ENCODE measurements at places on chromosomes 11 and 22. TPM values are rescaled to one million over a fixed set of nuclear protein-coding genes. Genes with fewer than 3 reads are reported as not detected.

The POTEH gene
- total RNA-seq: not detected

DNA sequence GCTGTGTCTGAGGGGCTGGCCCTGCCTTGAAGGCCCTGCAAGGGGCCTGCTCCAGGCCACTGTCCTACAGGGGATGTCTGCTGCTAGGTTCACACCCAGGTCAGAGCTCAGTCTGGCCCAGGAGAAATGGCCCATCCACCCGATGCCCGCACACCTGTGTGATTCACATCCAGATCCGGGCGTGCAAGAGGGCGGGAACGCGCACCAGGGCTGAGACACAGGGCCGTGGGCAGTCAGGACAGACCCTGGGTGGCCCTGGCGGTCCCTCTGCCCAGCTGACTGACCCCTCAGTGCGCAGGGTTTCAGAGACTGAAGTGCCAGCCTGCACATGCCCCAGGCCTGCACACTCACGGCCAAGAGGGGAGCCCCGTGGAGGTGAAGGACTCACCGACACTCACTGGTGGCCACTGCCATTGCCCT is 7.4 kb downstream of the TOLLIP start:
- no peak overlapping the region for H3K4me3 ChIP-seq
- H3K36me3 ChIP-seq: 0 out of 2 replicates have a peak, but pooled peaks cover 1% of the 10 kb centered on the region
- H3K27ac ChIP-seq: no peak overlapping the region
- DNase-seq: no peak

GRCh38 chr11:67700548-67701262 is 26.3 kb upstream of the ALDH3B2 start:
- no peak overlapping the region for H3K4me3 ChIP-seq
- no peak for DNase-seq
- H3K27ac ChIP-seq: no peak overlapping the region
- H3K36me3 ChIP-seq: no peaks in the 10 kb centered on the region

DNA sequence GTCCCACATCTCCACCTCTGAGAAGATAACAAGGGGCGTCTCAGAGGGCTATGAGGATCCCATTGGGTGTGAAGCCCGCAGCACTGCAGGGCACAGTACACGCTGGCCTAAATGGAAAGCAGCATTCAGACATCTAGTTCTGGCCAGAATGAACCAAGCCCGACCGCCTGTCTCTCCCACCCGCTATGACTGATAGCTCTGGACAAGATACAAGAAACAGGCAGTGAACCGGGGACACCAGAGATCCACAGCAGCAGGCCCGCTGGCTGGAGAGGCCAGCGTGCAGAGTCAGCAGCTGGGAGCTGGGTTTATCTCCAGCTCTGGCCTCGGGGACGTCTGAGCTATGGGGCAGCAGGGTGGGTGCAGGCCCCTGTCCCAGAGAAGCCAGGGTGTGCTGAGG is 9.6 kb downstream of the CERK start:
- DNase-seq: no peak
- no peak overlapping the region for H3K27ac ChIP-seq
- H3K36me3 ChIP-seq: no peaks in the 10 kb centered on the region
- no peak overlapping the region for H3K4me3 ChIP-seq

GRCh38 chr11:18834754-18835466 is 43.3 kb upstream of the PTPN5 start:
- no peaks in the 10 kb centered on the region for H3K27me3 ChIP-seq
- H3K4me1 ChIP-seq: no peaks in the 10 kb centered on the region
- no peak for DNase-seq

GRCh38 chr22:32999039-32999815 is 59.0 kb downstream of the SYN3 start:
- no peak overlapping the region for H3K4me3 ChIP-seq
- H3K27me3 ChIP-seq: no peaks in the 10 kb centered on the region
- no peak for DNase-seq
- H3K36me3 ChIP-seq: no peaks in the 10 kb centered on the region

The OR51G1 gene
- not detected for total RNA-seq

DNA sequence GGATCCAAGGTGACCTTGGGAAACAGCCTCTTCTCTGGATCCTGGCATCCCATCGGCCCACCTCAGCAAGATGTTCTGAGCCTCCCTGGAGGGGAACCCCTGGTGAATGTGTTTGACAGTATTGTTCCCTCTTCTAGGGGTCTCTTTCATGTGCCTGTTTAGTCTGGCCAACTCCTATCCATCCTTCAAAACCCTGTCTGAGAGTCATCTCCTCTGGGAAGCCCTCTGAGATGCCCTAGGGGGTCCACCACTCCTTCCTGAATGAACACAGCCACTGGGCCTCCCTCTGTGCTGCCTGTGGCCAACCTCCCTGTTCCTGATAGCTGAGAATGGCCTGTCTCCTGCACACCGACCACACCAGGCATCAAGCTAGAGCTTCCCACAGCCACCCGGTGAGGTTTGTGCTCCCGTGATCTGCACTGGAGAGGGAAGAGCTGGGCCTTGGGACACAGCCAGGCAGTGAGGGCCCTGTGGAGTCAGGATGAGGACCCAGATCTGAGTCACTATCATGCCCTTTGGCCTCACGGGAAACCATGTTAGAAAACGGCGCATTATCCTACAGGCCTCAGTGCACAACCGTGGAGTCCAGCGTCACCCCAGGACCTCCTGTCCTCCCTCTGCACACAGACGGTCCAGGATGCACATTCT is 8.8 kb downstream of the WNT7B start:
- no peak overlapping the region for H3K4me3 ChIP-seq
- H3K4me1 ChIP-seq: no peaks in the 10 kb centered on the region
- H3K27ac ChIP-seq: no peak overlapping the region

The OR1S1 gene
- not detected for total RNA-seq

DNA sequence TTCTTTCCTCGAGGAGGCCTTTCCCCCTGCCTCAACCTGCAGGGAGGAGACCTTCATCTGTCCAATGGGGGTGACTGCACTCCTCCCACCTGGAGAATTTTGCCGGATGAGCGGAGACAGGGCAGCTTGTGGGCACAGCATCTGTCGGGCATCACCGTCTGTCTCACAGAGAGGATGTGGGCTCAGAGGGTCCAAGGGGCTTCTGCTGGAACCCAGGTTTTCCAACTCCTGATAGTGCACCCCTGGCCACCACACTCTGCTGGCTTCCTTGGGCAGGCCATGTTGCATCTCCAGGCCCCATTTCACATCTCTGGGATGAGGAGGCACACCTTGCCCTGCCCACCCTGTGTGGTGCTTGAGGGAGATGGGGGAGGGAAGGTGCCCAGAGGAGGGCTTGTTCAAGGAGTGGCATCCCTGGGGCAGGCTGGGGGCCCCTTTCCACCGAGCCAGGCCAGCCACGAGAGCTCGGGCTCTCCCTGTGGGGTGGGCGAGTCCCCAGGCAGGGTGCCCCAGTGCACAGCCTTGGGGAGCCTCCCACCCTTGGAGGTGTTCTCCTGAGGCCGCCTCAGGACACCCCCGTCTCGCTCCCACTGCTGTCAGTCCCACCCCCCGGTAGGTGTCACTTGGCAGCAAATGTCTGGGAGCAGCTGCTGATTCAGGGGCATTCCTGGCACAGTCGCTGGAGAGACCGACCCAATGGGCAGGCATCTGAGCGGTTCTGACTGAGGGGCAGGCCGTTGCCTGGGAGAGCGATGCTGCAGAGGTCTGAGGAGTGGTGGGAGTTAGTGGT is 84.2 kb downstream of the MORC2 start:
- peaks cover 16% of the 10 kb centered on the region for H3K4me1 ChIP-seq
- H3K36me3 ChIP-seq: no peaks in the 10 kb centered on the region
- H3K27ac ChIP-seq: no peak overlapping the region
- H3K27me3 ChIP-seq: no peaks in the 10 kb centered on the region

GRCh38 chr11:14673824-14674405 is 30.3 kb downstream of the PDE3B start:
- peaks cover 20% of the 10 kb centered on the region for H3K4me1 ChIP-seq
- no peak overlapping the region for H3K27ac ChIP-seq
- no peaks in the 10 kb centered on the region for H3K27me3 ChIP-seq
- H3K4me3 ChIP-seq: no peak overlapping the region

DNA sequence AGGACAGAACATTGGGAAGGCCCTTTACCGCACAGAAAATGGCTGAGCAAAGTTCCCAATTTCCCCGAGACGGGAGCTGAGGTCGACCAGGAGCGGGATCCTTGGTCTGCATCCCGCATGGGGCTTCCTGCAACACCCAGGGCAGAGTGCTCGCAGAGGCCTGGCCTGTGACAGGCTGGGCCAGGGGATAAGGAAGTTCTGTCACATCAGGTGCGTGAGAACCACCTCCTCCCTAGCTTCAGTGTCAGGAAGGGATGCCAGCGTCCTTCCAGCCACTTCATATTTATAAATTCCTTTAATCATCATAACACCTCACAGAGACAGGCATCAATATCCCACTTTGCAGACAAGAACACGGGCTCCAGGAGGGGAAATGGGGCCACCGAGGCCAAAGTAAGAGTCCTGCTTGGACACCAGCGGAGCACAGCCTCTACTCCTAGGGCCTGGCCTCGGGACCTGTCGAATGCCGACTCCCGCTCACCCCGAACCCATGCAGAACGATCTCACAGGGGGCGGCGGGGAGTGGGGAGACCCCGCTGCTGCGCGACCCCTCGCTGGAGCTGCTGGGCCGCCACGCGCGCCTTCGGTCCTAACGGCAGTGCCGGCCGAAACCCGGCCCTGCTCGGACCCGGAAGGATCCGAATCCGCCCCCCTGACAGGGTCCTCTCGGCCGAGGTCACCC is 532 bp downstream of the BET1L start:
- peak overlapping the region; percentile 99 for H3K27ac ChIP-seq
- H3K4me1 ChIP-seq: peaks cover 20% of the 10 kb centered on the region
- no peak for DNase-seq
- H3K27me3 ChIP-seq: no peaks in the 10 kb centered on the region
- peak overlapping the region; percentile 73 for H3K4me3 ChIP-seq
- peaks cover 6% of the 10 kb centered on the region for H3K36me3 ChIP-seq

The POU2AF2 gene
- not detected for total RNA-seq

GRCh38 chr11:79170321-79170720 is 270.5 kb downstream of the TENM4 start:
- no peaks in the 10 kb centered on the region for H3K27me3 ChIP-seq
- H3K27ac ChIP-seq: no peak overlapping the region
- no peak for DNase-seq
- no peak overlapping the region for H3K4me3 ChIP-seq
- H3K4me1 ChIP-seq: peaks cover 10% of the 10 kb centered on the region
- H3K36me3 ChIP-seq: no peaks in the 10 kb centered on the region

DNA sequence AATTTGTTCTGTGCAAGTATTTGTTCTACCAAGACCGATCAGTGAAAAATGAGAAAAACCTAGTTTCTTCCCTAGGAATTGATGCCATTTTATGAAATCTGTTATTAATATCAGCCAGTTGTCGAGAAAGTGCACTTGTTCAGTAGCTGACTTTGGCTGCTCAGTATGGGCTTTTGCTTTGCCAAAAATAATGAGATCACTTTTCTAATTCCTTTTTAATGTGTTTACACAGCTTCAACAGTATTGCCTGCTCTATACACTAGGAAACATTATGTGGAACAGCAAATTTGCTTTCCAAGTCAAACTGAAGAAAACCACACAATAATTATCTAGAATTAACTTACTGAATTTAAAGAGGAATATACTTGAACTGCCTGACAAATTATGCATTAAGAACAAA is 34.4 kb downstream of the SCUBE2 start:
- no peaks in the 10 kb centered on the region for H3K27me3 ChIP-seq
- no peak overlapping the region for H3K27ac ChIP-seq

GRCh38 chr22:23153994-23154393 is 8.7 kb downstream of the RAB36 start:
- H3K4me3 ChIP-seq: no peak overlapping the region
- H3K4me1 ChIP-seq: peaks cover 41% of the 10 kb centered on the region
- H3K27me3 ChIP-seq: no peaks in the 10 kb centered on the region
- no peaks in the 10 kb centered on the region for H3K36me3 ChIP-seq
- H3K27ac ChIP-seq: no peak overlapping the region

GRCh38 chr22:37831472-37831871 is 8.3 kb downstream of the GALR3 start:
- no peak overlapping the region for H3K27ac ChIP-seq
- H3K27me3 ChIP-seq: no peaks in the 10 kb centered on the region
- H3K4me3 ChIP-seq: no peak overlapping the region
- H3K36me3 ChIP-seq: peaks cover 4% of the 10 kb centered on the region

The IGLL1 gene
- total RNA-seq: not detected
